Upper lobe of right lung (tissue), 1 donor: ENCODE measurements at places on chromosomes 1 and 21. TPM values are rescaled to one million over a fixed set of nuclear protein-coding genes. Genes with fewer than 3 reads are reported as not detected.

GRCh38 chr1:62962901-62963776 is 179.2 kb downstream of the ATG4C start:
- H3K4me3 ChIP-seq = no peak overlapping the region
- DNase-seq = no peak
- H3K36me3 ChIP-seq = no peaks in the 10 kb centered on the region
- H3K4me1 ChIP-seq = no peaks in the 10 kb centered on the region
- no peak overlapping the region for H3K27ac ChIP-seq

- no peak overlapping the region for H3K27ac ChIP-seq
- no peaks in the 10 kb centered on the region for H3K4me1 ChIP-seq
- H3K27me3 ChIP-seq = no peaks in the 10 kb centered on the region
- no peak overlapping the region for H3K4me3 ChIP-seq
- no peak for DNase-seq
These were observed 73.8 kb downstream of the MTR start for GRCh38 chr1:236868625-236869467.

DNA sequence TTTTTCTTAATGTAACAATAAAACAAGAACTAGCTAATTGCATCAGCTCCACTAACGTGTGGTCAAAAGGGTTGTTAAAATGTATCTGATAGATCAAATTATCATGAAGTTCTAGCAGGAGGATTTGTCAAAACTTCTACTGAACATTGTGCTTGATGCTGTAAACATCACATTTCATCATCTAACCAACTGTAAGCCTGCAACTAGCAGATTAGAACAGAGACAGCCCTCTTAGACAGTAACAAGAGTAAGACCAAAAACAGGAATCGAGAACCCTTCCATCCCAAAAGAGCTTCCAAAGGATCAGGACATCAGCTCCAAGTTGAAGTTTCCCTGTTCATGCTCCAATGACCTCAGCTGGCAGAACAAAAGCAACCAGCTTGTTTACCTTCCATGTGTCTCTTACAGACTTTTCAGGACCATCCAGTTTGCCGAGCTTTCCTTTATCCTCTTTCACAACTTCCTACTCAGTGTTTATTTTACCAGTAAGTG is 44.6 kb downstream of the NIBAN1 start:
- H3K27me3 ChIP-seq = no peaks in the 10 kb centered on the region
- no peak overlapping the region for H3K4me3 ChIP-seq
- no peak overlapping the region for H3K27ac ChIP-seq
- no peaks in the 10 kb centered on the region for H3K36me3 ChIP-seq
- peaks cover 9% of the 10 kb centered on the region for H3K4me1 ChIP-seq

SLC25A33 gene
- total RNA-seq = 4.9 TPM

DNA sequence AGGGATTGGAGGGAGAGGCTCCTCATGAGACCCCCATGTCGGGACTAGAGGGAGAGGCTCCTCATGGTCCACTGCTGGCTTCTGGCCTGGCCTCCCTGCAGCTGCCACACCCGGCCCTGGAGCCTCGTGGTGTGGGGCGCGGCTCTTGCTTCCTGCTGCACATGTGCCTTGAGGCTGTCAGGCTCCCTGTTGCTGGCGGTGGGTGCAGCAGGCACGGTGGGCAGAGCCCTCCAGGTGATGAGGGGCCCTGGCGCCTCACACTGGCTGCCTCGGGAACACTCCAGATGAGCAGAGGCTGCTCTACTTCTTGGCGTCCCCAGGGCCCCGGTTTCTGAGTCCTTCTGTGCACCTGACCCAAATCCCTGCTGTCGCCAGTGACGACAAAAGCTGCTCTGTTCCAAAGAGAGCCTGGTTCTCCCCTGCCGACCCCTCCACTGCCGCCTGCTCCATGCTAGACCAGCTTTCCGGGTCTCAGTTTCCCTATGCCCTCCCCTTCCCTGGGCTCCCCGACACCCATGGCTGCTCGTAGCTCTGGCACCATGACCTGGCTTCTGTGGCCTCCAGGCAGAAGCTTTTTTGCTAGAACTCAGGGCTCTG is 9.7 kb upstream of the ATAD3B start:
- peak overlapping the region; percentile 22 for H3K4me3 ChIP-seq
- H3K36me3 ChIP-seq = no peaks in the 10 kb centered on the region
- H3K4me1 ChIP-seq = peaks cover 4% of the 10 kb centered on the region
- H3K27ac ChIP-seq = peak overlapping the region; percentile 60
- peak; percentile 73 for DNase-seq

DNA sequence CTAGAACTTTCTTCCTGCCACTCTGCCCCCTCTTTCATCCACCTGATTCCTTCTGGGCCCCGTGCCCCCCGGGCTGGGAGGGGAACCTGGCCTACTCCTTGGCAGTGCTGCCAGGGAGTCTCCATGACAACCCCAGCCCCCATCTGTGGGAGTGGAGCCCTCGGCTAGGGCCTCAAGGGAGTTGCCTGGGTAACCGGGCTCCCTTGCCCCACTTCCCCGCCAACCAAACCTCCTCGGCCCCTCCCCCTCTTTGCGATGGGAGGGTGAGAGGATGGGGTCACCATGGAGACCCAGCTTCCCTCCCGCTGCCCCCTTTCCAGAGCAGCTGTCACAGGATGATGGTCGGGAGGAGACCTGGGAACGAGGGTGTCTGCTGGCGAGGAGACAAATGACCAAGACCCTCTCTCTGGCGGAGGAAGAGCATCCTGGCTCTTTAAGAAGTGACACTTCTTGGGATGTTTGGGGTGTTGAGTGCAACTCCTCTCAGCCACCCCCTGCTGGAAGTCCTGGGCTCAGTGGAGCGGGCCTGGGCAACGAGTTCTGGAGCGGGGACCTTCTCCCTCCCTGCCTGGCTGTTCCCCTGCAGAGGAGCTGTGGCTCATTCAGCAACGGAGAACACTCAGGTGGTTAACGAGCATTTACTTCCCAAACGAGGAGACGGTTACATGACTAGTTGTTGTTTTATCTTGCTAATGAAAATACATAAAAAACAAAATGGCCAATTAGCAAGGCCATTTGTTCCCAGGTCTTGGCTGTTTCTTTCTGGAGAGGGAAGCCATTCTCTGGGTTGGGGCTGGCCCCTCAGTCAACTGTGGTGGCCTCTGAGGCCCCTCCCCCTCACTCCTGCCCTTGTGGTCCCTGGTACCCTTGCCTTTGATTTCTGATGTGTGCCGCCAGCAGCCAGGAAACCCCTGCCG is 82.8 kb downstream of the UBIAD1 start:
- no peak for DNase-seq
- no peak overlapping the region for H3K27ac ChIP-seq
- peaks cover 38% of the 10 kb centered on the region for H3K27me3 ChIP-seq

GRCh38 chr1:110433803-110434202 is 17.1 kb upstream of the PROK1 start:
- H3K4me3 ChIP-seq = no peak overlapping the region
- peaks cover 14% of the 10 kb centered on the region for H3K4me1 ChIP-seq
- no peaks in the 10 kb centered on the region for H3K27me3 ChIP-seq
- no peaks in the 10 kb centered on the region for H3K36me3 ChIP-seq

DNA sequence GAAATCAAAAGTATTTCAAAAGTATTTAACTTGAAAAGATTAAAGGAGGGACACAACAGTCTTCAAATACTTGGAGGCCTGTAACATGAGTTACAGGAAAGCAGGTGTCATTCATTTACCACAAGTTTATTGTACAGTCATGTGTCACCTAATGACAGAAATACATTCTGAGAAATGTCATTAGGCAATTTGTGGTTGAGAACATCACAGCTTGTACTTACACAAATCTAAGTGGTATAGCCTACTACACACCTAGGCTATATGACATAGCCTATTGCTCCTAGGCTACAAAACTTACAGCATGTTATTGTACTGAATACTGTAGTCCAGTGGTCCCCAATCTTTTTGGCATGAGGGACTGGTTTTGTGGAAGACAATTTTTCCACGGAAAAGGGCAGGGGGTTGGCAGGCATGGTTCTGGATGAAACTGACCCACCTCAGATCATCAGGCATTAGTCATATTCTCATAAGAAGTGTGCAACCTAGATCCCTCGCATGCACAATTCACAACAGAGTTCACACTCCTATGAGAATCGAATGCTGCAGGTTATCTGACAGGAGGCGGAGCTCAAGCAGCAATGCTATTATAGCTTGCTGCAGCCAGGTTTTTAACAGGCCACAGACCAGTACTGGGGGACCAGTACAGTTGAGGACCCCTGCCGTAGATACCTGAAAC is 25.0 kb upstream of the PHTF1 start:
- peak overlapping the region; percentile 71 for H3K27ac ChIP-seq
- no peaks in the 10 kb centered on the region for H3K27me3 ChIP-seq
- no peak for DNase-seq
- no peak overlapping the region for H3K4me3 ChIP-seq
- peaks cover 49% of the 10 kb centered on the region for H3K4me1 ChIP-seq

GRCh38 chr1:50700214-50700613 is 259.9 kb downstream of the FAF1 start:
- no peak overlapping the region for H3K27ac ChIP-seq
- no peaks in the 10 kb centered on the region for H3K36me3 ChIP-seq
- H3K4me3 ChIP-seq = no peak overlapping the region
- no peak for DNase-seq
- H3K4me1 ChIP-seq = peaks cover 4% of the 10 kb centered on the region
- no peaks in the 10 kb centered on the region for H3K27me3 ChIP-seq

C1orf21 gene
- total RNA-seq = 78.8 TPM

S100A16 gene
- 69.6 TPM for total RNA-seq

GRCh38 chr1:88566615-88567387 is 117.3 kb upstream of the PKN2 start:
- no peaks in the 10 kb centered on the region for H3K4me1 ChIP-seq
- no peak overlapping the region for H3K4me3 ChIP-seq
- H3K27ac ChIP-seq = no peak overlapping the region
- H3K27me3 ChIP-seq = no peaks in the 10 kb centered on the region

AUNIP gene
- not detected for total RNA-seq

- DNase-seq = no peak
- H3K36me3 ChIP-seq = peaks cover 3% of the 10 kb centered on the region
- no peaks in the 10 kb centered on the region for H3K27me3 ChIP-seq
- H3K27ac ChIP-seq = no peak overlapping the region
- H3K4me3 ChIP-seq = no peak overlapping the region
These were observed 1.4 kb upstream of the GSTM4 start for GRCh38 chr1:109654519-109654918.

TMED5 gene
- total RNA-seq = 92.7 TPM

APOBEC4 gene
- total RNA-seq = not detected

DNA sequence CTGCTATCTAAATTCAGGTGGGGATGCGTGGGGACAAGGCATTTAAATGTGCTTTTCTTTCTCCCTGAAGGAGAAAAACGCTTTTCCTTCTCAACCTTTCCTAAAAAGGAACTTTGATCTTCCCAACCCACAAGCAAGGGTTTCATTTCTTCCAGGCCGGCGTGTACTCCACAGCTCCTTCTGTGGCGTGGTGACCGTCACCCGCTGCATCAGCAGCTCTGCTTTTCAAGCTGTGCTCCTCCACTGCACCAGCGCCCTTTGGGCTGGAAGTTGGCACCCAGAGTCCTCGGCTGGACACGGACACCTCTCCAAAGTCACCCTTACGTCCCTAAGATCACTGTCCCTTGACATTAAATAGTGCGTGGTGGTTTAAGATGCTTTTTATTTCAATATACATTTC is 54.3 kb downstream of the PEX14 start:
- peak overlapping the region; percentile 25 for H3K27ac ChIP-seq
- peaks cover 37% of the 10 kb centered on the region for H3K4me1 ChIP-seq
- DNase-seq = no peak
- no peaks in the 10 kb centered on the region for H3K27me3 ChIP-seq
- no peaks in the 10 kb centered on the region for H3K36me3 ChIP-seq

NHLH2 gene
- total RNA-seq = 0.32 TPM

MMEL1 gene
- total RNA-seq = 3.2 TPM

DNA sequence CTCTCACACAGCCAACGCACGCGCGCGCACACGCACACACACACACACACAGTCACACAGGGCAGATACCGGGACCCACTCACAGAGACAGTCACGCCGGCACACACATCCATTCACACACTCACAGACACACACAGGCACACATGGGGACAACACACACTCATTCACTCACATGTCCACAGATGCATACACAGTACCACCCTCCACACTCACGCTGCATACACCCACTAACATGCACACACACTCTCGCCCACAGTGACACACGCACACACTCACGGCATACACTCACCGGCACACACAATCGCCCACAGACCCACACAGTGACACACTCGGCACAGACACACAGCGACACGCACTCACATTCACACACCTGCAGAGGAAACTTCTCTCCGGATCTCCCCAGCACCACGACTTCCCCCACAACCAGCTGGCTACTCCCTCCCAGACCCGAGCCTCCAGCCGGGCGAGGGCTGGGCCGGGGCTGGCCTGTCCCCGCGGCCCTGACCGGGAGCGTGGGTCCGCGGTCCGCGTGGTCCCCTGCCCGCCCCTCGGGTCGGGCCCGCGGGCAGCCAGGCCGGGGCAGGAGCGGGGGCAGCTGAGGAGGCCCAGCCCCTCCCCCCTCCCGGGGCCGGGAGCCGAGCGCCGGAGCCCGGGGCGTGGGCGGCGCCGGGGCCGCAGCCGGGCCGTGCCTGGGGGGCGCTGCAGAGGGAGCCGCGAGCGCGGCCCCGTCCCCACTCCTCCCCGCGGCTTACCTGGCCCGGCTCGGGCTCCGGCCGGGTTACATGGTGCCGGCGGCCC is 552 bp downstream of the DLGAP3 start:
- peaks cover 6% of the 10 kb centered on the region for H3K4me1 ChIP-seq
- peaks cover 65% of the 10 kb centered on the region for H3K27me3 ChIP-seq
- no peak overlapping the region for H3K27ac ChIP-seq
- H3K36me3 ChIP-seq = no peaks in the 10 kb centered on the region
- no peak for DNase-seq

- no peaks in the 10 kb centered on the region for H3K4me1 ChIP-seq
- no peak overlapping the region for H3K4me3 ChIP-seq
- no peak for DNase-seq
- peaks cover 6% of the 10 kb centered on the region for H3K36me3 ChIP-seq
- H3K27ac ChIP-seq = no peak overlapping the region
These were observed 5.8 kb downstream of the AGL start for GRCh38 chr1:99855914-99856450.

DNA sequence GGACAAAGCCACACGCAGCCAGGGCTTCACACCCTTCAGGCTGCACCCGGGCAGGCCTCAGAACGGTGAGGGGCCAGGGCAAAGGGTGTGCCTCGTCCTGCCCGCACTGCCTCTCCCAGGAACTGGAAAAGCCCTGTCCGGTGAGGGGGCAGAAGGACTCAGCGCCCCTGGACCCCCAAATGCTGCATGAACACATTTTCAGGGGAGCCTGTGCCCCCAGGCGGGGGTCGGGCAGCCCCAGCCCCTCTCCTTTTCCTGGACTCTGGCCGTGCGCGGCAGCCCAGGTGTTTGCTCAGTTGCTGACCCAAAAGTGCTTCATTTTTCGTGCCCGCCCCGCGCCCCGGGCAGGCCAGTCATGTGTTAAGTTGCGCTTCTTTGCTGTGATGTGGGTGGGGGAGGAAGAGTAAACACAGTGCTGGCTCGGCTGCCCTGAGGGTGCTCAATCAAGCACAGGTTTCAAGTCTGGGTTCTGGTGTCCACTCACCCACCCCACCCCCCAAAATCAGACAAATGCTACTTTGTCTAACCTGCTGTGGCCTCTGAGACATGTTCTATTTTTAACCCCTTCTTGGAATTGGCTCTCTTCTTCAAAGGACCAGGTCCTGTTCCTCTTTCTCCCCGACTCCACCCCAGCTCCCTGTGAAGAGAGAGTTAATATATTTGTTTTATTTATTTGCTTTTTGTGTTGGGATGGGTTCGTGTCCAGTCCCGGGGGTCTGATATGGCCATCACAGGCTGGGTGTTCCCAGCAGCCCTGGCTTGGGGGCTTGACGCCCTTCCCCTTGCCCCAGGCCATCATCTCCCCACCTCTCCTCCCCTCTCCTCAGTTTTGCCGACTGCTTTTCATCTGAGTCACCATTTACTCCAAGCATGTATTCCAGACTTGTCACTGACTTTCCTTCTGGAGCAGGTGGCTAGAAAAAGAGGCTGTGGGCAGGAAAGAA is 8.1 kb downstream of the PSRC1 start:
- no peaks in the 10 kb centered on the region for H3K27me3 ChIP-seq
- peaks cover 17% of the 10 kb centered on the region for H3K4me1 ChIP-seq
- no peaks in the 10 kb centered on the region for H3K36me3 ChIP-seq
- peak; percentile 89 for DNase-seq
